SK-N-MC (cell line): ENCODE measurements at places on chromosomes 2 and 18.

- no peak for DNase-seq
These were observed 3.0 kb upstream of the OTX1 start for GRCh38 chr2:63047321-63048279.

GRCh38 chr2:57402755-57403154, 643.9 kb upstream of the VRK2 start:
- DNase-seq = no peak

DNA sequence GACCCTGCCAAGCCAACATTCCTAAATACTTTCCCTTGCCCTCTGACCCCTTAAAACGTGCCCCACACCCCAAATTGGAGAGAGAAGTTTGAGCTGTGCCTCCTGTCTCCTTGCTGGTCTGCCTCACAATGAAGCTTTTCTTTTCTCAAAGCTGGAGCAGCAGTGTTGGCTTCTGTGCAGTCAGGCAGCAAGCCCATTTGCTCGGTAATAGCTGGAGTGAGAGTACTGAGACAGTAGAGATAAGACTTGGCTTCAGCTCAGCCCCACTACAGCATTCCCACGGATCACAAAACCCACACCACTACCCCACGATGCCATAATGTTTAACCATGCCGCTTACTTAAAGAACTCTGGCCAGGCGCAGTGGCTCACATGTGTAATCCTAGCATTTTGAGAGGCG, 73.0 kb downstream of the NCAPH start:
- DNase-seq = no peak

DNA sequence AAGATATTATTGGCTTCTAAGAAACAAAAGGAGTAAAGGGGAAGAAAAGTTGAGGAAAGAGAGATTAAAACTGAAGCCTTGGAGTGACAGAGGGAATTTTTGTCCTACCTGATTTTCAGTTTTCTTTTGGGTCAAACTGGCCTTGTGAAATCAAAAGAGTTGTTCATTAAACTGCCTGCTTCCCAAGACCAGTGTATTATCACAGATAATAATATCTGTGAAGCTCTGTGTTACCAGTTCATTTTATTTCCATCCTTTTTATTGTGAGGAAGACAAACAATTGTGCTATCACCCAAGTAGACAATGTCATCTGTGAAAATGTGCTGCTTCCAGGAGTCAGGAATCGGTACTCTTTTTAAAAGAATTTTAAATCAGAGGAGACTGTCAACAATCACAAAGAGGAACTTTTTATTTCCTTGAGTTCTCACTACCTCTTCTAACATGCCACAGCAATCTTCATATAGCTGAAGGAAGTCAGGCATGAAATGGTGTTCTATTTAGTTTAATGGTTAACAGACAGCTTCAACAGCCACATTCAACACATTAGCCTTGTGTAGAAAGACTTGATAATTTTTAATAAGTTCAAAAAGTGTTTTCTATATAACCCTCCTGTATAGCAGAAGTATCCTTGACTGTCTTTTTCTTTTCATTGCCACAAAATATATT, 554.8 kb downstream of the PIK3C3 start:
- DNase-seq = no peak

GRCh38 chr2:157601807-157602206, 26.9 kb downstream of the ACVR1C start:
- DNase-seq = no peak

- DNase-seq = no peak
These were observed 7.5 kb downstream of the ASB1 start for GRCh38 chr2:238433941-238434845.

GRCh38 chr18:66560094-66560493, 43.8 kb downstream of the CDH19 start:
- no peak for DNase-seq

DNA sequence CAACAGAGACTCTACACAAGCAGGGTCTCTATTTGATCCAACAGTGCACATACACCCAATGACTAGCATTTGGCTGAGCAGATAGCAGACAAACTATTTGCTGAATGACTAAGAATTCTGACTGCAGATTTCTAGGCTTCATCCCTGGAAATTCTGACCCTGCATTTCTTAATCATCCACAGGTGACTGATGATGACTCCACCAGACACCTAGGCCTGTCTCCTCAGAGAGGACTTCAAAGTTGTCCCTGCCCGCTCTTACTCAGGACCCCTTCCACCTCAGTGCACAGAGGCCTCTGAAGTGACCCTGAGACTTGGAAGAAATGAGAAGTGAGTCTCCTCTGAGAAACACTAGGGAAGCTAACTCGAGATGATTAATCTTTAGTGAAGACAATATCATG, 51.3 kb downstream of the SEPTIN10 start:
- no peak for DNase-seq

GRCh38 chr2:20648831-20649230, 2.1 kb downstream of the HS1BP3 start:
- DNase-seq = no peak

DNA sequence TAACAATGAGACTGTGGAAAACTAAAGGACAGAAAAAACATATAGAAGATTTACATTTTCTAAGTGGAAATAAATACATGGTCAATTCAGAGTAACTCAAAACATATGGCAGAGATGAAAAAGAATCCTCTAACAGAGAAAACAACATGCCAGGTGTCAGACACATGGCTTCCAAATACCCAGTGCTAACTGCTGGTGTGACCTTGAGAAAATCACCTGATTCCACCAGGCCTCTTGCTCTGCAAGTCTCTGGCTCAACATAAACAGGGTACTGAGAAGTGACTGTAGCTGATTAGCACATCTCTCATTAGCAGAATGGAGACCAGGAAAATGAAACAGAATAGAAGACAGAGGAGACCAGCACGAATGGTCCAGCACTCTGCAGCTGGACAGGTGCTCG, 210.8 kb downstream of the HNMT start:
- DNase-seq = no peak

- DNase-seq = no peak
These were observed 6.3 kb upstream of the CCNT2 start for GRCh38 chr2:134912361-134912760.

- DNase-seq = no peak
These were observed 67.7 kb downstream of the CTAGE1 start for GRCh38 chr18:22349966-22350365.

GRCh38 chr2:109497911-109498870, 115.6 kb downstream of the SEPTIN10 start:
- DNase-seq = no peak

GRCh38 chr2:178776751-178777150, 30.5 kb downstream of the TTN start:
- DNase-seq = no peak
